ENCODE measurements at places on chromosomes 12 and 14.

DNA sequence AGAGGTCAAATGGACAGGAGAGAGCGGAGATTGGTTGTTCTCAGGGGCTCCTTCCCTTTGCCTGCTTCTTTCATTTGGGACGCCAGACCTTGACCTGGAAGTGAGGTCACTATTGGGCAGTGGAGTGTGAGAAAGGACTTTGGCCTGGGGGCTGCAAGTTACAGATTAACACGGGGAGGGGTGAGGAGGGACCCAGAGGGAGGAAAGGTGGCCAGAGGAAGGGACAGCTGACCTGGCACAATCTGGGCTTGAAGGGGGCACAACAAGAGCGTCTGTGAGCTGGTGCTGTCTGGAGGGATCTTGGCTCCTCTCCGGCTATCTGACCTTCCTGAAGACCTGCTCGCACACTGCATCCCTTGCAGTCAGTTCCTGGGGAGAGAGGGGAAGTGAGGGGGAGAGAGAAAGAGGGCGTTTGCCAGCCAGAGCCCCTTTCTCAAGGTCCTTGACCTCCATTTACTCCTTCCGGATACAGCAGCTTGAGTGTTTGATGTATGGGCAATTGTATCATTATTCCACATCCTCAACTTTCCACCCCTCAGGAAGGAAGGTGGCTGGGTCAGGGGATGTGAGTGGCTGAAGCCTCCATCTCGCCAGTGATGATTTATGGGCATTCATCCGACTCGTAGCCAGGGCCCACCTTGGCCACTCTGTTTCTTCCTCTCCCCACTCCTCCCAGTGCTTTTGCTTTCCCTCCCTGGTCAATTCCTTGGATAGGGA is 4.7 kb downstream of the RBP5 start:
- no peak for DNase-seq

DNA sequence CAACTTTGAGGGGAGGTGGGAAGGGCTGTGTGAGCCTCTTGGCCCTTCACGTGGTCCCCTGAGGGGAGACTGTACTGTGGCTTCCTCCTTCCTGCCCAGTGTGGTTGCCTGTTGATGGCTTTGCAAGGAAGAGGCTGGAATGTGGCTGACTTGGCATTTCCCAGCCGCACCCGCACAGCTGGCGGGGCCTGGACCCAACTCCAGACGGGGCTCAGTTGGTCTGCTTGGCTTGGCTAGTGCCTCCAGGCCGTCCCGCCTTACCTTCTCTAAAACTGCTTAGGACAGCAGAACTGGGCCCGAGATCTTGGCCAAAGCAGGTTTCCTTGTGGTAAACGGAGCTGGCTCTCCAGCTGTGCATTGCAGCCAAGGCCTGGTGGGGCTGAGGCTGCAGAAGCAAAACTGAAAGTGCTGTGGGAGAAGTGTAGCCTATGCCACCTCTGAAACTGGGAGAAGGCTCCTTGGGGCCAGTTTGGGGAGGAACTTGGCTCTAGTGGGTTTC is 139.5 kb downstream of the SMOC1 start:
- no peak for DNase-seq

- DNase-seq = no peak
These were observed at the start of gene NPC2 for GRCh38 chr14:74492776-74493342. Gene NPC2 (minus strand): TSS chr14:74493305. CDS start chr14:74493274, 31 bp downstream.

DNA sequence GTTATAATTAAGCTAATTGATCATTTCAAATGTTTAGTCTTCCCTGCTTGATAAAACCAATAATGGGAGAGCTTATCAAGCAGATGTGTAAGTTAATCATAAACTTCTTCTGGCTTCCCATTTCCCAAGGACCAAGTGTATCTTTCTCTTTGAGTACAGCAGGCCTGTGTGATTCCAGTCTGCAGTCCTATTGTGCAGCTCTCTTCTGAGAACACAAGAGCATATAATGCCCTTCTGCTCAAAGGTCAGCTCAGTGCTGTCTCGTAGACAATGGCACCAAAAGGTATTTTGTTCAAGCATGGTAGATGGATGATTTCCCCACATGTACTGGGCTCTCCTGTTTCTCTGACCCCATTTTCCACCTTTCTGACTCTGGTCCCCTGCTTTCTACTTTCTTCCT is 101.8 kb upstream of the DYRK2 start:
- no peak for DNase-seq

- no peak for DNase-seq
These were observed 121.8 kb downstream of the TBC1D30 start for GRCh38 chr12:64946132-64946829.

GRCh38 chr12:111597831-111598636 is 1.1 kb downstream of the ATXN2 start:
- DNase-seq = peak; percentile 44

DNA sequence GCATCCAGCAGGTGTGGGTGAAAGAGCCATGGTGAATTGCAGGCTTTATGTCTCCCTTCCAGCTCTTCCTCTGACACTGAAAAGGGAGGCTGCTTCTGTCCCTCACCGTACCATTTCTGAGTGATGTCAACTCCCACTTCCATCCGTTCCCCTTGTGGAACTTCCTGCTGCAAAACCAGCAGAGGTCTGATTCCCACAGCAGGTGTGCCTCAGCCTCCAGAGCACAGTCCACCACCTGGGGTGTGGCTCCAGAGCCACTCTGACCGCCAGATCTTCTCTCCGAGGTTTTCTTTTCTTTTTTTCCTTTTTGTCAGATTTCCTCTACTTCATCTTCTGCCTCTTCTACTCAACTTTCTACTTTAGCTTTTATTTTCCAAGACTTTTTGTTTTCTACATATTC is 62.7 kb downstream of the CDC42BPB start:
- no peak for DNase-seq

GRCh38 chr14:31212893-31213292 is 5.3 kb upstream of the HECTD1 start:
- no peak for DNase-seq

GRCh38 chr14:53672526-53672925 is 284.1 kb downstream of the BMP4 start:
- no peak for DNase-seq

GRCh38 chr14:87312169-87312893 is 680.7 kb downstream of the GALC start:
- no peak for DNase-seq

DNA sequence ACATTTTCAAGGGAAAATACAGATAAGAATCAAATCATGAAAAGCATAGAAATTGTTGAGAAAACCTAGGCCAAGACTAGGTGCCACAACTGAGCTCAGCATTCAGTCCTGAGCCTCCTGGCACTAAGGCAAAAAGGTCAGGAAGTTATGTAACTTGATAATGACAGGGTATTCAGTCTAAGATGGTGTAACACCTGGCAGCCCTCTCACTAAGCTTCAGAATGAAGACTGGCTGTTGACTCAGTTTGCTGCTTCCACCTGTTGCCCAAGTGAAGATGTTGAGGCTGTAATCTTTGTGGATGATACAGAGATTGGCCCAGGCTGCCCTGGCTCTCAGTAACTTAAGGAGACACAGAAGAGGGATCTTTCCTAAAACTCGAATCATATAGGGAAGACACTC is 19.6 kb downstream of the PROX2 start:
- DNase-seq = no peak

- no peak for DNase-seq
These were observed 74.3 kb downstream of the ADGRD1 start for GRCh38 chr12:131027876-131028586.

DNA sequence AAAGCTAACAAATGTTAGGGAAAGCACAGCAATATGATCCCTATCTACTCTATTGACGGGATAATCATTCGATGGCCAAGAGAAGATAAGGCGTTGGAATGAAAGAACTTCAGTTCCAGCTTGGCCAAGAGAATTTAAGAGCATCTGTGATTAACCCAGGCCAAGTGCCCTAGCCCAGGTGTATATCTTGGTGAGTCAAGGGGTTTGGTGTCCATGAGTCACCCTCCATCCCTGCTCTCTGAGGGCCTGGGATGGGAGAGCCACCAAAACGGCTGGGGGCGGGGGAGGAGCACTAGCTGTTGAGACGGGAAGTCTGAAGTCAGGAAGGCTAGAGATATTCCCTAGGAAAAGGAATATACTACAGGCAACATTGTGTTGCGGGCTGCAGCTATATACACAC is 13.0 kb downstream of the TBPL2 start:
- no peak for DNase-seq

DNA sequence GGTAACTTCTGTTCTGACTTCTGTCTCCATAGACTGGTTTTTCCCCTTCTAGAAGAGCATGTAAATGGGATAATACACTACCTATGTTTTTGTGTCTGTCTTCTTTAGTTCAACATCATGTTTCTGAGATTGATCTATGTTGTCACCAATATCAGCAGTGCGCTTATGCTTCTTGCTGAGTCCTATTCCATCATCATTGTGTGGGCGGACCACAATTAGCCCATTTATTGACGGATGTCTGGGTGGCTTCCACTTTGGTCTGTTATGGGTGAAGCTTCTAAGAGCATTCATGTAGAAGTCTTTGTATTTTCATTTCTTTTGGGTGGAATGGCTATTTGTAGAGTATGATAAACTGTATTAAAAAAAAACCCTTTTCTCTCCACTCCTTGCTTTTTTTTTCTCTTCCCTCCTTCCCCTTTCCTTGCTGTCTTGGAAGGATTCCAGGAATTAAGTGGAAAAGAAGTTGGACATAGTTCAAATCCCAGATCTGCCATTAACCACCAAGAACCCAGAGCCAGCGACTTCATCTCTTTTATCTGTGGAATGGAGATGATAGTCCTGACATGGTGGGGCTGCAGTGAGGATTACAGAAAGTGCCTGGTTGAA is 7.0 kb upstream of the SERPINA1 start:
- no peak for DNase-seq

DNA sequence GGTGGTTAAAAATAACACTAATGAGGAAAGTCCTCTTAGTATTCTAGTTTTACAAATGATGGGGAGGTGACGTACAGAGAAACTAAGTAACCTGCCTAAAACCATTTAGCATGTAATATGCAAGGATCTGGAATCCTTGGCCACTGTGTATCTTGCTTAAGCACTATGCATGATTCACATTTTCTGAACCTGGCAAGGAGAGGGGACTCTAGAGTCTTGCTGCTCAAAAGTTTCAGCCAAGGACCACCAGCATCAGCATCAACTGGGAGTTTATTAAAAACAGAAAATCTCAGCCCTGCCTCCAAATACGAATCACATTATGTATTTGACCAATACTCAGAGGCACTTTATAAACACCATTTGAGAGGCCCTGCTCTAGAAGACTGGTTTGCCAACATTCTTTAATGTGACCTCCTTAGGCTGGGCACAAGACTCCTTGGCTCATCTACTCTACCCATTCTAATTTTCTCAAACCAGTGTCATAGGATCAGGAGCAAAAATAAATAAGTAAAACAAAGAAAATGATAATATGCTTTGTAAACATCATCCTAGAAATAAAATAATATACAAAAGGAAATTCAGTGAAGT is 52.9 kb downstream of the ABCC9 start:
- DNase-seq = no peak

- no peak for DNase-seq
These were observed 368.6 kb upstream of the CCDC196 start for GRCh38 chr14:66117600-66117999.

DNA sequence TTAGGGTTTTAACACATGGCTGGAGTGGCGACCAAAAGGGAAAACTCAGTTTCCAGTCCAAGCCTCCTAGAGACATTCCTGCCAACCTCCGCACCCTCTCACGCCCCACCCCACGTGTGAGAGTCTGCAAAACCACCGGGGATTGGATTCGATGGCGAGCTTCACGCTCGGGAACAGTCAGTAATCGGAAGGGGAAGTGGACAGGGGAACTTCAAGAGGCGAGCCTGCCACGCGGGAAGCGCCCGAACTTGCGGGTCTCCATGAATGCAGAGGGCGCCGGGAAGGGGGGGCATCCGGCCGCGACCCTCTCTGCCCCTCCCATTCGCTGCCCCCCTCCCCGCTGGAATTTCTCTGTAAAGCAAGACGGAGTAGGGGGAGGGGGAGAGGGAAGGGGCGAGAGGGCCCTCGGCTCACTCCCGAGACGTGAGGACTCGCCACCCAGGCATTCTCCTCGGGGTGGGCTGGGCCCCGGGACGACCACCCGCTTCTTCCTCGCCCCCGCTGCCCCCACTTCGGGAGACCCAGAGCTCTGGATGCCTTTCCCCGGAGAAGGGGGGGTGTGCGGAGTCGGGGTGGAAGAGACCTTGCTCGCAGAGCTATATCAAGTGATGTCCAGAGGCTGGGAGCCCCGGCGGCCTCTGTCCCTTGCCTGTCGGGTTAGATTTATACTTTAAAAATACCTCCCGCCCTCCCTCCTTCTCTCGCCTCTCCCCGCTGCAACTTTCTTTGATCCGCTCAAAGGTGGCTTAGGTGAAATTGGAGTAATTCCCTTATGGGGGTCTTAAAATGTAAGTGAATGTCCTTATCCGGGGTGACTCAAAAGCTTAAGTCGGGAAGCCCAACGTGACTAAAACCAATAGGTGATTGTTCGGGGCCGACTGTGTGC is 2.5 kb upstream of the CCND2 start:
- DNase-seq = no peak

DNA sequence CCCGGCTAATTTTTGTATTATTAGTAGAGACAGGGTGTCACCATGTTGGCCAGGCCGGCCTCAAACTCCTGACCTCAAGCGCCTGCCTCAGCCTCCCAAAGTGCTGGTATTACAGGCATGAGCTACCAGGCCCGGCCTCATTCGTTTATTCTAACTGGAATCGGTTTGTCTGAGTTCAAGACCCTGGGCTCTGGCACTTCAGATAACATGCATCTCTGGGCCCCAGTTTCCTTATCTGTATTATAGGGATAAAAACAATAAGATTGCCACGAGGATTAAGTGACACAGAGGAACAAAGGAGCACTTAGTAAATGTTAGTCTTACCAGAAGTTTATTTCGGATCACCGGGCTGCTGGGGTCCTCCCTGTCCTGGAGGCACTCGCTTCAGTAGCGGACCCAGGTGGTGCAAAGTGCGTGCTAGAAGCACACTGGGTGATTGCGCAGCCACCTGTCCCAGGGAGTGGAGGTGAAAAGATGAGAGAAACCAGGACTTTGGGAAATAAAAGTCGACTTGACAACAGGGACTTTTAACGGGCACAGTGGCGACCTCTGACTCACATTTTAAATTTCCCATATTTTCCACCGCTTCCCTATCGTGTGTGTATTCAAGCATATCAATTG is 37.5 kb downstream of the ACACB start:
- DNase-seq = peak; percentile 20

DNA sequence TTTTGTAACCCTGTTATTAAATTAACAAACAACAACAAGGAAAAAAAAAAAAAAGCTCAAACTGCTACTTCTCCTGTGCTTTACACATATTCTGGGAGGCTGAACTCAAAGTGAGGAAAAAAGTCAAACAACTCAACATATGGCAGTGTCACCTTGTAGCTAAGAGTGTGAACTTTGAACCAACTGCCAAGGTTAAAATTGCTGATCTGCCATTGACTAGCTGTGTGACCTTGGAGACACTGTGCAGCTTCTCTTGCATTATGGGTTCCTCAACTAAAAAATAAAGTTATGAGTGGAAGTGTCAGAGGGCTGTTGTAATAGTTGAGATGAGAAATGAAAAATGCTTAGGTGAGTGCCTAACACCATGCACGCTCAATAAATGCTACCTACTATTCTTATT is 34.2 kb downstream of the STXBP6 start:
- DNase-seq = no peak

Data from HEK293T (cell line).